ENCODE measurements at places on chromosomes 3 and 15.

- no peak for DNase-seq
These were observed 269.7 kb downstream of the ABHD5 start for GRCh38 chr3:43960448-43960840.

DNA sequence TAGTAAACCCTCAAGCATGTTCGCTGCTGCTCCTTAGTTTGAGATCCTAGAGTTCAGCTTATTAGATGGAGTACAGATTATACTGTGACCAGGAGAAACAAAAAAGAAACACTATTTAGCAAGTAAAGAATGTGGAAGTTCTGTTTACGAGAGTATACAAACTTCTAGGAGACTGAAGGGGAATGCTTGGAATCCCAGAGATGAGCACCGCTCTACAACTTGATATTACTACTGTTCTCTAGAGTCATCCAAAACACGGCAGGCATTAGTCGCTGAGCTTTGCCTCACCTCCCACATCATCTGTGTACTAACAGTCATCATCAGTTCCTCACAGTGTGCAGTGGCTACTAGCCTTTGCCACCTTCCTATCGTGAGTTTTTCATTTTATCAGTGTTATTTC lies 121.4 kb upstream of the CHRM5 start:
- DNase-seq: no peak

- no peak for DNase-seq
These were observed 37.3 kb downstream of the CYFIP1 start for GRCh38 chr15:22942877-22943276.

DNA sequence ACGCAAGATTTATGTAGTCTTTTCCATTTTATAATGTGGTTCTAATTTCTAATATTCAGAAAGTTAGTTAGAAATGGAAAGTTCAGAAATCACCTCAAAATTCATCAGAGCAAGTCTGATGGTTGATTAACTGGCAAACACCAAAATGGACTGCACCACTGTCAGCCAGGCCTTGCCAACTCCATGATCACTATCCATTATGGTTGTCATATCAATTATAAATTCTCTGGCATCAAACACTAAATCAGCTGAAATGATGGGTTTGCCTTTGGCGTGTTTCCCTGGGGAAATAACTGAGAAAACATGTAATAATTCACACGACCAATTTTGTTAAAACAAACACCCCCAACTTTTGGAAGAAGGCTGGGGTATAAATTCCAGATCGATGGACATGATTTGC lies 219.4 kb downstream of the CDIN1 start:
- no peak for DNase-seq

DNA sequence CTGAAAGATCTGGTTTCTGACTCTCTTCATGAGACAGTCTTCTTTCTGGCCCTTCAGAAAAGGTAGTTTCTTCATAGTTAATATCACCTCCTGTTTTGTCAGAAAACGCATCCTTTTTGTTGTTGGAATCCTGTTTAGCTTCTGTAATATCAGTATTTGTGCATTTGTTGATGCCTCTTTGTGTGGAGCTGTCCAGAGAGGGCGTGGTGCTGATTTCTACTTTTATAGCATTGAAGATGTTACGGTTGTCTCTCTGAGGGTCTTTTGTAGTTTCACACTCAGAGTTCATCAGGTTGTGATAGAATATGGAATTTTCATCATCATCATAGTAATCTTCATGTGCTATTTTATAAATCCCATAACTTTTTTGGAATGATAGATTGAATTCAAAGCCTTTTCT lies 8.9 kb downstream of the GPR149 start:
- no peak for DNase-seq

DNA sequence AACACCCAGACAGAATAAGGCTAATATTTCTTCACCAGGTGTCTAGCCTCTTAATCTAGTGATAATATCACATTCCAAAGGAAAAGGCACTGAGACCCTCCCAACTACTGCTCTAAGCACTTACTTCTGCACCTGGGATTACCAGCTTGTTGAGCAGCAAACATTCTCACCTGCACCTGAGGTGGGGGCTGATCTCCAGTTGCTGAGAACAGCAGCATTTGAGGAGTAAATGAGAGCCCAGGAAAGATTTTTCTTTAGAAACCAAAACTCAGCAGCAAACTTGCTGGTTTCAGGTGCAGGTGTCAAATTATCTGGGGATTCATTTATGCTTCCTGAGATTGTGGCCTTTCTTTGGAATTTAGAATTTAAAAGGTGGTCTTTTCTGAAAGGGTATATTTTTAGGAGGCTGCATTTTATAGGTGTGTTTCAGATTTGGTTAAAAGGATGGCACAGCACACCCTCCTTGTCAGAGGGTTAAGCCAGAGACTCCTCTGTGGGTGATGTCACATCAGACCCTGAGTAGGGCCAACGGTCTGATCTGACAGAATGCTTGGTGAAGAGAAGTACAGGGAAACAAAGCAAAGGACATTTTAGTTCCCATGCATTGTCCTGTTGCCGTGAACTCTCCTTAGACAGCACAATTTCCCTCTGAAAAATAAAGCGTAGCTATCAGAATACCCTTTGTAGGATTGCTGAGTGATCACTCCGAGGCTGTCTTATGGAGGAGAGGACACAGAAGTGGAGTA lies 411.0 kb upstream of the ATP11B start:
- DNase-seq: no peak

- no peak for DNase-seq
These were observed 403.9 kb downstream of the VPS13C start for GRCh38 chr15:61656391-61656790.

GRCh38 chr15:74368121-74368520 lies 675 bp upstream of the CYP11A1 start:
- no peak for DNase-seq

- no peak for DNase-seq
These were observed 96.0 kb upstream of the FAM174B start for GRCh38 chr15:92751528-92751927.

GRCh38 chr15:36682101-36682500 lies 102.7 kb downstream of the CDIN1 start:
- no peak for DNase-seq

DNA sequence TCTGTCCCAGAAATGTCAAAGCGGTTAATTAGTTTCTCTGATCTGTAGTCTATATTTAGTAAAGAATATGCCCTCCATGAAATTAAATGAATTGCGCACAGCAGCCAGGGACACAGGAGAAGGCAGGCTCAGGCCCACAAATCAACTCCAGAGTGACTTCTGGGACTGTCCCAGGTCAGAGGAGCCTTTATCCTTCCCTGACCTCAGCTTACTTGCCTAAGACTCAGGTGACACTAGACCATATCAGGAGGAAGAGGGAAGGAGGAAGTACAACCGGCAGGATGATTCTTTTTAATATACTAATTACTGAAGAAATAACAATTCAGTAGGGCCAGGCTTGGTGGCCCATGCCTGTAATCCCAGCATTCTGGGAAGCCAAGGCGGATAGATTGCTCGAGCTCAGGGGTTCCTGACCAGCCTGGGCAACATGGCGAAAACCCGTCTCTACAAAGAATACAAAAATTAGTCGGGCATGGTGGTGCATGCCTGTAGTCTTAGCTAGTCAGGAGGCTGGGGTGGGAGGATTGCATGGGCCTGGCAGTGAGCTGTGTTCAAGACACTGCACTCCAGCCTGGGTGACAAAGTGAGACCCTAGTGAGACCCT lies 1.8 kb upstream of the GPR15 start:
- DNase-seq: no peak

DNA sequence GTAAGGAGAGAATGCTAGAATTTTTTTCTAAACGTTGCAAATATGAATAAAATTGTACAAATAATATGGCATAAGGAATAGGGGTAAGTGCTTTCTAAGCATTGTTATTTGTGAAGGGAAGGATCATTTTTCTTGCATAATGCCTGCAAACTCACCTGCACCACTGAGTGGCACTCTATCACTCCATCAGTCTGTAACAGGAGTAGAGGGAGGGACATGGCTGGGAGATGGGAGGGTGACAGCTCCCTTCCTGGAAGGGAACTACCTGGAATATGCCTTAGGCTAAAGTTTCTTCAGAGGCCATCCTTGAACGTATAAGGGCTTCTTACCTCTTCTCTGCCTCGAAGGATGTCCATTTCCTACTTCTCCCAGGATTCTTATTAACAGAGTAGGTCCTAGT lies 3.0 kb downstream of the NAALADL2 start:
- no peak for DNase-seq

GRCh38 chr3:100041328-100041749 lies 73.0 kb downstream of the FILIP1L start:
- no peak for DNase-seq

- DNase-seq: no peak
These were observed 26.6 kb upstream of the KY start for GRCh38 chr3:134677196-134677986.

GRCh38 chr15:74130849-74131627 lies 652 bp downstream of the ISLR2 start:
- no peak for DNase-seq

GRCh38 chr3:112042842-112043280 lies 8.3 kb downstream of the TMPRSS7 start:
- no peak for DNase-seq

DNA sequence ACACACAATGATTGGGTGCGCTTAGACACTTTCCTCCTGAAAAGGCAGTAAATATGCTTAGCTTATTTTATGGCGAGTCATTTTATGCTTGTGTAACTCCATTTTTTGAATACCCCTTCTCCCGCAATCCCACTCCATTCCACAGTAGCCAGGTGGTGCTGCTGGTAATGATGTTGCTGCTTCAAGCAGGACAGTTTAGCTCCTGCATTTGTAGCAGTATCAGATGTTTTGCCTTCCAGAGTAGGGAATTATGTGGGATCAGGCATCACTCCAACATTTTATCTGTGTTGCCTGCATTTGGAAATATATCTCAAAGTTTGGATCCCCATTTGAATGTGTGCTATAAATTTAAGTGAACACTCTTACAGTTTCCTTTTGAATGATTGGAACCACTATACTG lies 302.1 kb upstream of the SGO1 start:
- DNase-seq: no peak

- no peak for DNase-seq
These were observed 101.3 kb upstream of the GALNT15 start for GRCh38 chr3:16073203-16073602.

GRCh38 chr3:102531686-102532085 lies 96.9 kb downstream of the ZPLD1 start:
- no peak for DNase-seq

- DNase-seq: no peak
These were observed 920.7 kb upstream of the NR2F2 start for GRCh38 chr15:95409626-95410310.

GRCh38 chr3:31465999-31466398 lies 66.7 kb upstream of the STT3B start:
- DNase-seq: no peak

DNA sequence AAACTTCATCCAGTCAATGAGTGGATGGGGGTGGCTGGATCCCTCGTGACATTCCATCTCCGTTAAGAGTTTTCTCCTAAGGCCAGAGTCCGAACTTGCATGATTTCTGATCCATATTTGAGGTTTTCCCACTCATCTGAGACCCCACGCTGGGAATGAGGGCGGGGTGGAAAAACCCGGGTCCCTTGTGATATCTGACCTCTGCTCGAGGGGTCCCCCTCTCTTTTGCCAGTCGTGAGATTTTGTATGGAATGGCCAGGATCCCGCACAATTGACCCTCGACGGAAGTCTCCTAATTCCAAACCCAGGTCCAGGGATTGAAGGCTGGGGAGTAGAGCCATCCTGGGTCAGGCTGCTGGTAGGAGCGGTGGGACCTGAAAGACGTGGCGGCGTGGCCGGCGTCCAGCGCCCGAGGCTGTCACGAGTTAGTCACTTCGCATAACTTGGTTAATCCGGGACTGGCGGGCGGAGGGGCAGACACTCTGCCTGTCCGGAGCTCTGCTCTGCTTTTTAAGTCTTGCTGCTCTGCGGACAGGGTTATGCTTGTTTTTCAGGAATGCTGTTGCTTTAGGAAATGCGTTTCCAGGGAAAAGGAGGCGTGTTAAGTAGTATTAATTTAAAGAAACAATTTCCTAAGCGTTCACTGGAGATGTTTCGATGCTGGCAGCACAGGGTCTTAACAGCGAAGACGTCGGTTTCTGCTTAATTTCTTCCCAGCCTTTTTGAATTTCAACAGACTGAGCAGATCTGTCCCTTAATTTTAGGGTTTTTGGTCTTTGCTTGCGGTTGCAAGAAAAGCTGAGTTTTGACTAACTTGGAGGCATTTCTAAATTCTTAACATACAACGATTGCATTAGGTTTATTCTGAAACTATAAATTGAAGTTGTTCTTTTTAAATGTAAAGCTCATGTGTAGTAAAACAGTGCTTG lies 69.7 kb upstream of the LRRFIP2 start:
- peak; percentile 17 for DNase-seq

GRCh38 chr3:51681453-51681852 lies 10.4 kb downstream of the TEX264 start:
- DNase-seq: peak; percentile 19

All from activated gamma-delta T cell treated with anti-CD3 and anti-CD28 coated beads, Interleukin-2, amount 50 U/mL, for 16 hours (primary cell).